Aorta (tissue), 5 donors: ENCODE measurements at places on chromosomes 11 and 22. TPM values are rescaled to one million over a fixed set of nuclear protein-coding genes. Genes with fewer than 3 reads are reported as not detected.

GRCh38 chr11:65477149-65477965, 21.5 kb upstream of the MALAT1 start:
- DNase-seq, result peak; percentile 99

- DNase-seq, result peak; percentile 56
Measured at GRCh38 chr11:74004759-74005615, 3.9 kb downstream of the UCP3 start.

GRCh38 chr22:46754110-46754799, 8.2 kb upstream of the TBC1D22A start:
- peak; percentile 98 for DNase-seq

GRCh38 chr22:41481131-41481830, 12.4 kb downstream of the ACO2 start:
- peak; percentile 54 for DNase-seq

DNA sequence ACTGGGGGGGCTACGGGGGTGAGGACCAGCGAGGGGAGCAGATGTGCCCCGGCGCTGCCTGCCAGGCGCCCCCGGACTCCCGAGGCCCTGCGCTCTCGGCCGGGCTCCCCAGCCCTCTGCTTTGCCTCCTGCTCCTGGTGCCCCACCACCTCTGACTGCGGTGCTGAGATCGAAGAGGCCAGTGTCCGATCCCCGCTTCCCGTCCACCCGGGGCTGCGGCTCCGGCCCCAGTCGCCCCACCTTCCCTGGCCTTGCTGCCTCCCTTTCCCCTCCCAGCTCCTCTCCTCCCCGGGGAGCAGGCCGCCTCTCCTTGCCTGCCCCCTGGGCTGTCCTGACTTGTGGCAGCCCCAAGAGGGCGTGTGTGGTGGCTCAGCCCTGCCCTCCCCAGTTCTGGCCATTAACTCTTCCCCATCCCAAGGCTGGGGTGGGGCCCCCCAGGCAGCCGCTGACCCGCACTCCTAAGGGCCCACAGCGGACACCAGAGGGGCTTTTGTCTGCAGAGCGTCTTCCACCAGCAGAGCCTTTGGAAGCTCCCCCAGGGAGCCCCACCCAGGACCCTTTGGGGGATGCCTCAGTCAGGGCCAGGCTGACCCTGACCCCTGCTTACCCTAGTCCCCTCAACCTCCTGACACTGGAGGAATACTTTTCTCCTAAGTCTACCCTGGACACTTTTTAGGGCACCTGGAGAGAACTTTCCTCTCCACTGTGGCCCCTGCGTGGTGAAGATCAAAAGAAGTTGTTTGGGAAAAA, 16.6 kb downstream of the RTN4RL2 start:
- no peak for DNase-seq

DNA sequence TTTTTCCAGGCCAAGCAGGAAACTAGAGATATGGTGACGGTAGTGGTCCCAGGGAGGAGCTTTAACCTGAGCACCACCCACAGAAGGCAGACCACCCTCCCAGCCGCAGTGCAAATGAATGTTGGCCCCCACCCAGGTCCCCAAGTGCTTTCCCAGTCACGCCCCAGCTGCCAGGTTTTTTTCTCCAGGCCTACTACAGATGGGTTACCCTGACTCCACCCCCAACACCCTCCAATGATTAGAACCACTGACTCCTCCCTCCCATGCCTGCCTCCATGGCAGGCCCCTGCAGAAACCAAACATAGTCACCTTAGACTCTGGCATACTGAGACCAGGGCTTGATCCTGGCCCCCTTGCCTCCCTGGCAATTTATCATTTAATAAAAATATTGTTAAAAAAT, 58.7 kb upstream of the CHST1 start:
- DNase-seq, result no peak

- DNase-seq, result no peak
Measured at GRCh38 chr11:128481135-128481534, 106.2 kb downstream of the ETS1 start.

- DNase-seq, result no peak
Measured at GRCh38 chr11:103536335-103536722, 427.1 kb downstream of the DYNC2H1 start.

DNA sequence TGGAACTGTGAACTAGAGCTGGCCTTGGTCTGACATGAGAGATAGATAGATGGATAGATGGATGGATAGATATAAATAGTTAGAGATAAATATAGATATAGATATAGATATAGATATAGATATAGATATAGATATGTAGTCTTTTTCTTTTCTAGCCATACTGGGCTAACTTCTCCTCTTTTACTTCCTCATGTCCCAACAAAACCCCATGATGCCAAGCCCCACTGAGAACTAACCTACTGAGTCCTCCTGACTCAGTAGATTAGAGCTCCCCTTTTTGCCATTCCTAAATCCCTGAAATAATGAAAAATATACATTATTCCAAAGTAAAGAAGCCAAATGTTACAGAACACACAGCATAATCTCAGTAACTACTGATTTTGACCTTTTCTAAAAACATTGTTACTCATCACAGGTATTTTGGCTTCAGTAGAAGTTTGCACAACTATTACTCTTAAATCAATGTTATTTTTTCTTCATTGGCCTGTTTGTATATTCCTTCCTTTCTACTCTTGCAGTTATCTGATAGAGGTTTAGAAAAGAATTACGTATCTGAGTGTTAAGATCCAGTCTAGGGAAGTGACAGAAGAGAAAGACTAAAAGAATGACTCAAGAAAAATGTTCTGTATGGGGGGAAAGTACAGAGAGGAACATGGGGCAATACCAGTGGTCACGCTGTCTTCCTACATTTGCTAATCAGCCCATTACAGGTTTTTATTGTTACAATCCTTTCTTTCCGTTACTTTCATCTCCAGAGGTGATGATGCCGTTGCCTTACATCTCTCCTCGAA, 6.0 kb upstream of the OR10D3 start:
- DNase-seq, result no peak

DNA sequence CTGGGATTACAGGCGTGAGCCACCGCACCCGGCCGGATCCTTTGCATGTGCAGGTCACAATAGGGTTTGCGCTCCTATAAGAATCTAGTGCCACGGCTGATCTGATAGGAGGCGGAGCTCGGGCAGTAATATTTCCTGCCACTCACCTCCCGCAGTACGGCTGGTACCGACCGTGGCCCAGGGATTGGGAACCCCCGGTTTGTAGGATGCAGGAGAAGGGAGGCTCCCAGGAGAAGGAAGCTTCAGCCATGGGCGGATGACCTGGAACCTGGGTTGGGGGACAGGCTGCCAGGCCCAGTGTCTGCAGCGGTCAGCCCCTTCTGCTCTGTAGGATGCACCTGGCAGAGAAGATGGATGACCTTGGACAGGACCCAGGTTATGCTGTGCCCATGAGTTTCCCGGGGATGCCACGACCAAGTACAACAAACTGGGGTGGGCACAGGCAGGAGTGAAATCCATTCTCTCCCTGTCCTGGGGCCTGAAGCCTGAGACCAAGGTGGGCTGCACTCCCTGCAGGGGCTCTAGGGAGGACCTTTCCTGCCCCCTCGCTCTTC, 818.9 kb downstream of the BRD1 start:
- peak; percentile 48 for DNase-seq

DNA sequence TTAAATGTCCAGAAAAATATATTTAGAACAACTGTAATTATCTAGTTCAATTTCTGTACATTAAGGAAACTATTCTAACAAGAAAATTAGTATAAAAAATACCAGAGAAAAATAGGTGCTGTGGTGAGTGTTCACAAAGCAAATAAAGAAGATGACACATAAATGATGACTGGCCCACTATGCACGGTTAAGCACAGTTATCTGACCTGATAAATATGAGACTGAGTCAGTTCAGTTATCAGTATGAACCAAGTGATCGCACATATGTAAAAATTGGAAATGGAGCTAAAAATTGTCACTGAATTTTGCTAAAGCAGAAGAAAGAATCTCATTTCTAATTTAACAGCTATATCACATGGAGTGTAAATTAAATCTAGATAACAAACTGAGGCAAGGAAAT, 18.8 kb upstream of the MAML2 start:
- DNase-seq, result no peak

GRCh38 chr22:31898926-31899325, 45.4 kb upstream of the YWHAH start:
- no peak for DNase-seq

DNA sequence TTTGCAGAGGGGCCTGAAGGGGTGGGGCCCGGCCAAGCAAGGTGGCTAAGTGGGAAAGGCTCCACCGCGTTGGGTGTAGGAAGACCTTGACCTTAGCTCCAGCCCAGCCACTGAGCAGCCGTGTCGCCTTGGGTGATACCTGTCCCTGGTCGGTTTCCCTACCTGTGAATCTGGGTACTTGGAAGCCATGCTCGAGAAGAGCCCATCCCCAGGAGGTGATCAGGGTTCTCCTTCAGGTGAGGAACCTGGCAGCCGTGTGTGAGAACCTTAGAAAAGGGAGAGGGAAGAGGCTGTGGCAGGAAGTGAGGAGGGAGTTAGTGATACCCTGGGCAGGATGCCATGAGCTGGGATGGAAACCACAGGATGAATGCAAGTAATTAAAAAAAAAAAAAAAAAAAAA, 21.6 kb downstream of the PPARA start:
- DNase-seq, result no peak

DNA sequence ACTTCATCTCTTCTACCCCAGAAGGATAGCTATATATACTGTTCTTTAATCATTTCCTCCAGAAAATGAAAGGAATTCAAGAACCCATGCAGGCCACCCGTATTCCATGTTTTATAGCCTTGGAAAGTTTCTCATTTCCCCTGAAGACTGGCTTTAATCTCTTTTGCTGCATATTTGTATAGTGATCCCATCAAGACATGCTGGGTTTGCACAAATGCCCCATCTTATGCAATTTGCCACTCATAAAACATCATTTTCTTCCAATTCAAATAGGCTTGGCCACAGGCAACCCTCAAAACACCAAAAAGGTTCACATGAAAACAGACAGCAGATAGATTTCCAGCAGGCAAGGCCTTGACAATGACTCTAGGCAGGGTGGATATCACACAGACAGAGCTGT, 28.3 kb upstream of the APOA1 start:
- no peak for DNase-seq

DNA sequence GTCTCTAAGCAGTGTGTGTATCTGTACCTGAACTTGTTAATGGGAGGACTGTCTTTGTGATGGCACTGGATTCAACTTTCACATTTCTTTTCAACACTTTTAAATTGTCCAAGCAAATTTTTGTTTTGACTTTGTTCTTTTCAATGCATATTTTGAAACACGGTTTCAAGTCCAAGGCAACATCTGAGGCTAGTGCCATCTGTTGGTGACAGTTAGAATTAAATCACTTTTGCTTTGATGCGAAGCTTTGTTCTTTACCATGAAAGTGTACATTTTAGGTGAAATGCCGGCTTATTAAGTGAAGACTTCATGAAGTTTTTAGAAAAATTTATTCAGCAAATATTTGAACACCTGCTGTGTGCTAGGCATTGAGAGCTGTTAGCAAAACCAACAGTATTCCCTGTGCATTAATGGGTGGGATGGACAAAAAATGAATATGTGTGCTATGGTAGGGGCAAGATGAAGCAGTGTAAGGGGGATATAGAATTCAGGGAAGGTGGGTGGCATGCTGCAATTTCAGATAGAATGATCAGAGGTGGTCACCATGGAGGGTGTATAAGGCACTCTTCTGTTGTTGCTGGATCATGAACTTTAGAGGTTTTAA, 70.2 kb downstream of the DDX10 start:
- no peak for DNase-seq

- no peak for DNase-seq
Measured at GRCh38 chr11:27088353-27088752, 47.7 kb downstream of the BBOX1 start.

DNA sequence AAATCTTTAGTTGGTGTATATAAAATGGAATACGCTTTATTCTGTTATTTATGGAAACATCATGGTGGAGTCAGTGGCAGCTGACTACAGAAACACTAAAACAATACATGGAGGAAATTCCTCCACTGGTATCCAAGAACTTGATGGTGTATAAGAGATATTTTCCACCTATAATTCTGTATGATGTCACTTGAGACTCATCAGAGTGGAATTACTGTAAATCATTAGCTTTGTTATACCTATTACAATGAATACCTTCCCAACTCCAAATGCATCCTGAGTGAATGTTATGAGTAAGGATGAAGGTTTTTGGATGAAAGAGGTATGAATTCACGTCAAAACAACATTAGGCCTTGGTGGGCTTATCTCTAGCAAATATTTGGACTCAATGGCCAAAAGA, 258.5 kb upstream of the SORL1-AS1 start:
- DNase-seq, result no peak

- no peak for DNase-seq
Measured at GRCh38 chr11:60625262-60625661, 74.2 kb upstream of the MS4A8 start.

GRCh38 chr22:29855611-29856181, 17.6 kb upstream of the ASCC2 start:
- DNase-seq, result no peak

- no peak for DNase-seq
Measured at GRCh38 chr11:8927233-8927632, 5.5 kb downstream of the C11orf16 start.

Gene UCP3
- total RNA-seq, result 3.1 TPM

Gene LIF
- 6.6 TPM for total RNA-seq

Gene ASRGL1
- 7.3 TPM for total RNA-seq

Gene SUSD2
- total RNA-seq, result 11.2 TPM

Gene SLC22A9
- total RNA-seq, result not detected

Gene METTL15
- total RNA-seq, result 16.3 TPM

Gene ARHGAP42
- 13.8 TPM for total RNA-seq

Gene NUDT8
- total RNA-seq, result 4.6 TPM

Gene SMCO4
- 26.4 TPM for total RNA-seq

Gene CRYAB
- total RNA-seq, result 2,347 TPM

Gene LRRC74B
- not detected for total RNA-seq

Gene GRM5
- total RNA-seq, result 4.3 TPM

Gene BCR
- total RNA-seq, result 113 TPM
